ENCODE measurements at places on chromosomes 12 and 14. TPM values are rescaled to one million over a fixed set of nuclear protein-coding genes. Genes with fewer than 3 reads are reported as not detected.
A peak's percentile ranks its signal among the peaks of the same experiment; 100 is the strongest.

DNA sequence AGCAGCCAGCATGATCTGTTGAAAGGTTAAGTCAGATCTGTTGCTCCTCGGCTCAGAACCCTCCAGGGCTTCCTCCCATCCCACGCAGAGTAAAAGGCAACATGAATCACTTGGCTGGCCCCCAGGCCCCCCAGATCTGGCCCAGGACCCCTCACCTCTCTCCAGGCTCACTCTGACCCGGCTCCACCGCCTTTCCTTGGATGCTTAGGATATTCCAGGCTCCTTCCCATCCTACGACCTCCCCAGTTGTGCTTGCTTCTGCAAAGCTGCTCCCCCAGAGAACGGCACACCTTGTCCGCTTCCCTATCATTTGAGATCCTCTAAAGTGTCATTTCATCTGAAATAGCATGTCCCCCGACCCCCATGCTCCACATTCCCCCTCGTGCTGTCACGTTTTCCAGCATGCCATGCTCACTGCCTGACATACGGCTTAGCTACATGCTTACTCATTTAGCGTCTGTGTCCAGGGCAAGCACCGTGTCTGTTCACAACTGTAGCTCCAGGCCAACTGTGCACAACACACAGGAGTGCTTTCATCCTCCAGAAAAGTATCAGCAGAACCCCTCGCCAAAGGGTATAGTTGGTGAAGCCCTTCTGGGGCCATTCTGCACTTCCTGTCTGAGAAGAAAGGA lies 33.6 kb upstream of the BDKRB2 start:
- DNase-seq: no peak

Gene FITM1
- total RNA-seq: not detected

DNA sequence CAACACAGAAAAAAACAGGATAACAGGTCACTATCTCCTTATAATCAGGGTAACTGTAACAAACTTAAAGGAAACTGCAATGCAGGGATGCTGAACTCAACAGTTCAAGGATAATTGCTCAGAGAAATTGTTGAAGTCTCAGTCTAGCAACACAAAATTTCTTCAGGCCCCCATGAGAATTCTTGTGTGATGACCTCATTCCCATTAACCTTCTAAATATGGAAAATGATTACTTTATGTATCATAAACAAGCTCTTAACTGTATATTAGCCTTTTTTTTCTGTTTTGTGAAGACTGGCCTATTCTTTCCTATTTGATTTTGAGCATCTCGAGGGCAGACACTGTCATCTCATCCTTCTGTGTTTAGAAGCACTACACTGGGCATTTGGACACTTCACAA lies 47.1 kb downstream of the IGF1 start:
- peak; percentile 51 for DNase-seq

DNA sequence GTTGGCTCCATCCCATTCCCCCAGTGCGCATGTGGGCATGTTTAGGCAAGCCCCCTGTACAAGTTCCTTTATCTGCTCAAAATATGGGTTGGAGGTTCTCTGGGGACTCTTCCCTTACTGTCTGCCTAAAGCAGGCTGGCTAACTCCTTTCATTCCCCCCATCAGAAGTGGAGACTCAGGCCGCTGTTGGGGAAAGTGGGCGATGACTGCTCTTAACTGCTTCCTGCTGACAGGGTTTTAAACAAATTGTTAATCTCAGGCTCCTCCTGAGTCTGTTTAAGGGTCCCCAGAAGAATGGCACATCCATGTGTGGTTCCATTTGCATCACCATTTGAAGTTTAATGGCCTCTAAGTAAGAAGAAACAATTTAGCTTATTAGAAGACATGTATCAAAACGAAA lies 15.4 kb upstream of the FAR2 start:
- DNase-seq: no peak

DNA sequence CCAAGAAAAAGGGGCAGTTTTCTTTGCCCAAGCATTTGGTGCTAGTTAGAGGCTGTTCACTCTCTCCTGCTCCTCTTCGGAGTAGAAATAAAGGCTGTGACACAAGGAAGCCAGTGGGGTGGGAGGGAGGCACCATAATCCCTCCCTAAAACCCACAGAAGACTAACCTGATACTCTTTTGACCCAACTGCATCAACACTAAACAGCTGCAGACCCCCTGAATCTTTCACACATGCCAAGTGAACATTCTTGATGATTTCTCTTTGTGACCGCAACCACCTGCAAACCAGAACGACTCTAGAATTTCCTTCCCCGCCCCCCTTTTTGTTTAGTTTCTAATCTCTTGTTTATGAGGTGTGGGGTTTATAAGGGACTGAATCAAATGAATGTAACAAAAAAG lies 175.8 kb upstream of the BCL2L14 start:
- DNase-seq: no peak

Gene HSP90AA1
- total RNA-seq: 321 TPM

DNA sequence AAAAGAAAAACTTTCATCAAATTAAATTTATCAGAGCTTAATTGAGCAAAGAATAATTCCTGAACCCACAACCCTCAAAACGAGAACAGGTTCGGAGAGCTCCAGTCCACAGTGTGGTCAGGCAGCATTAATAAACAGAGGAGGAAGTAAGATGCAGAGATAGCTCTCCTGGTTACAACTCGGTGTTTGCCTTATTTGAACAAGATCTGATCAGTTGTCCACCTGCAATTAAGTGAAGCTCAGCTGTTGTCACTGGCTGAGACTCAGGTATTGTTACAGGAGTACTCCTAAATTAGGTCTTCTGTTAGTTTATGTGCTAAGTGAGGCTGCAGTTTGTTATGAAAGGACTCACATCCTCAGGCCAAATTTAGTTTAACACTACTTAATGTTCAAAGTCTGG lies 451.4 kb upstream of the PDE3A start:
- DNase-seq: no peak

DNA sequence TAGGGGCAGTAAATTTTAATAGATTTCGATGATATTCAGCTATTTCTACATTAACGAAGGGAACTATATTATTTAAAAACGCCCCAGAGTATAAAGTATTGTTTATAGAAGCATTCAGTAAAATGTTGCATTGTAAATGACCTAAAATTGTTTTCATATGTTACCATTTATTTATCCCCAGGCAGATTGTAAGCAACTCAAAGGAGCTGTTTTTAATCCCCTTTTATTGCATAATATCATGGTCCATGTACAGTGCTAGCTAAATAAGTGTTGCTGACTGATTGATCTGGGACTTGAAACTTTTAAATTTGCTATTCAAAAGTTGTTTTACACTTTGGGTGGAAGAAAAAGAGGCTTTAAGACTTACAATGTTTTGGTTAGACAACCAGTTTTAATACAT lies 199.0 kb upstream of the SLC38A2 start:
- DNase-seq: no peak

Gene CCDC177
- not detected for total RNA-seq

DNA sequence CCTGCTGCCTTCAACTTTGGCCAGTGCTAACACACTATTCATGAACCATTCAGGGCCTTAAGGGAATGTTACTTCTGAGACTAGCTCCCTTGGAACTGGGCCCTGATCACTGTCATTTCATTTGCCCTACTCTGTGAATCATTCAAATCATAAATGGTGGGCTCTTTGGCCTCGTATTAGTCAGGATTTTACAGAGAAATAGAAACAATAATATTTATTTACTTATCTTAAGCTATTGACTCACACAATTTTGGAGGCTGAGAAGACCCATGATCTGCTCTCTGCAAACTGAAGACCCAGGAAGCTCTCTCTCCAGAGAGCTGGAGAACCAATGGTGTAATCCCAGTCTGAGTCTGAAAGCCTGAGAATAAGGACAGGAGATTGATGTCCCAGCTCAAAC lies 398.5 kb downstream of the LRIG3 start:
- no peak for DNase-seq

DNA sequence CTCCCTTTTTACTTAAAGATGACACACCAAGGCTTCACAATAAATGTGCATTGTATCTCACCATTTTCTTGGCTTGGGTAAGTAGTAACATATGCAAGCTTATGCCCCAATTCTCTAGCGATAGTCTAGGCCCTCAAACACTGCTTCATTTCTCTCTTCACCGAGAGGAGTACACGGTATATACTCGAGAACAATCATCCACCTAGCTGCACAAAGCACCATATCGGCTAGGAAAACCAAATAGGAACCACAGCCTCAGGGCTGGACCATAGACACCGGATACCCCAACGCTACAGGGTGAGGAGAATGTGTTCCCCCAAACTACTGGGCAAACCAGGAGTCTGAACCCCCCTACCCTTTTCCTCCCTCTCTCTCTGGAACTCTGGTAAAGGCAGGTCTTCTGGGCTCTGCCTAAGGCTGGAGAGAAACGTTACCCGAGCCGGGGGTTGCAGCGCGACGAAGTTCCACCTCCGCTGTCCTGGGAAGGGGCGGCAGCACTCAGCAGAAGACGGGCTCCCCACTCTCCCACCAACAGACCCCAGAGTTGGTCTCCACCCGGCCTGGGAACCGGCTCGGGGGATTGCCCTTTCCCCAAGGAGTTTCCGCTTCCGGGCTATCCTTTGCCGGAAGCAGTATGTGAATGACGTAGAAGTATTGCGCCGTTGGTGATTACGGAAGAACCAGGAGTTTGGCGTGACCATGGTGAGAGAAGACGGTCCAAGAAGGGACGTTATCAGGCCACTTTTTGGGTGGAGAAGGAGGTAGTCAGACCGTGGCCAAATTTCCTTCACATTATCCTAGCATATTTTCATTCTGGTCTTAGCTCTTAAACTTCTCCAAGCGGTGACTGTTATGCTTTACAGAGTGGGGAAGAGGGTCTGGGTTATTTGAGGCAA lies at the start of the genes AREL1 and FCF1:
AREL1 (minus strand) TSS at position 582 of the 896 bp plus-strand sequence. CDS start 27,465 bp downstream, outside the sequence.
FCF1 (plus strand) TSS at position 646 of the 896 bp plus-strand sequence; CDS start at position 700, 54 bp downstream.
- DNase-seq: peak; percentile 92

DNA sequence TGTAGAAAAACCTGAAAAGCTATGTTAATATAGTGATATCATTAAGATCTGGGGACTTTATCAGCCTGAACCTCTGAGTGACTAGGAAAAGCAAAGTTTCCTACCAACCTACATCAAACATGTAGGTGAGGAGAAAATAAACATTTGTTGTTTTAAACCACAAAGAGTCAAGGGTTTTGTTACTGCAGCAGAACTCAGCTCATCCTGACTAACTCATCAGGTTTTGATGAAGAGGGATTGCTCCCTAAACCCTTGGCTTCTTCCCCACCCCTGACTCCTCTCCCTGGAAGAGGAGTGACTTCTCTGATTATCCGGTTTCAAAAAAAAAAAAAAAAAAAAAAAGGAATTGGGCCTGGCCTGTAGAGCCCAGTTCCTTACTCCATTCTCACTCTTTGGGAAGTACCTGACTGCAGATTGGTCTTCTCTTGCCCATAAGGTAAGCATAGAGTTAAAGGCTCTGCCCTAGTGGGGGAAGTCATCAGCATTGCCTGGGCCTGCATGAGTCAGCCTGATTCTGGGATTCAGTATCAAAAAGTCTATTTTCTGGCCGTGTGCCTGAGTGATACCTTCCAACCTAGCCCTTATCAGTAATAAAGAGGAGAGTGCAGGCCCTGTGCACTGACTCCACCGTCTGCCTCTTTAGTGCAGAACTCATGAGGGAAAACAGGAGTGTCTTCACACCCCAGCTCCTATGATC lies 16.9 kb downstream of the BDKRB1 start:
- no peak for DNase-seq

GRCh38 chr12:57896115-57896433 lies 45.3 kb upstream of the ATP23 start:
- peak; percentile 50 for DNase-seq

GRCh38 chr12:81386101-81386500 lies 308.2 kb downstream of the ACSS3 start:
- DNase-seq: no peak

- DNase-seq: no peak
These were observed 62.6 kb downstream of the SMUG1 start for GRCh38 chr12:54126029-54126695.

Gene PTCSC3
- not detected for total RNA-seq

GRCh38 chr12:16307856-16308475 lies 30.5 kb upstream of the SLC15A5 start:
- no peak for DNase-seq

DNA sequence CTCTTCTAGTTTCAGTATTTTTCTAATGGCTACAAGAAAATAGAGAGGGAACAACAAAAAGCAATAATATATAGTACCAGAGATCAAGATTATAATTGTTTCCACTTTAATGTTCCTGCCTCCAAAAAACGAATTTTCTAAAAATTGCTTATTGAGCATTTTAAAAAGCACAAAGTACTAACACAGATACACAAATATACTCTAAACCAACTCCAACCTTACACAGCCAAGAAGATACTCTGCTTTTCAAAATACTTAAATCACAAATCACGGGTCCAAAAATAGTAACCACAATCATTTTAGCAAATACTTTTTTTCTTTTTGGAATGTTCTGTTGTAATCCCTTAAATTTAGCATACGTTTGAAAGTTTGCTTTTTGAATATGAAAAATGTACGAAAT lies 2.0 kb downstream of the YAF2 start:
- no peak for DNase-seq

Gene SCYL2
- 58.6 TPM for total RNA-seq
